Activated CD4-positive, alpha-beta T cell treated with anti-CD3 and anti-CD28 coated beads for 24 hours (primary cell): ENCODE measurements at places on chromosomes 12 and 14.
A peak's percentile ranks its signal among the peaks of the same experiment; 100 is the strongest.

DNA sequence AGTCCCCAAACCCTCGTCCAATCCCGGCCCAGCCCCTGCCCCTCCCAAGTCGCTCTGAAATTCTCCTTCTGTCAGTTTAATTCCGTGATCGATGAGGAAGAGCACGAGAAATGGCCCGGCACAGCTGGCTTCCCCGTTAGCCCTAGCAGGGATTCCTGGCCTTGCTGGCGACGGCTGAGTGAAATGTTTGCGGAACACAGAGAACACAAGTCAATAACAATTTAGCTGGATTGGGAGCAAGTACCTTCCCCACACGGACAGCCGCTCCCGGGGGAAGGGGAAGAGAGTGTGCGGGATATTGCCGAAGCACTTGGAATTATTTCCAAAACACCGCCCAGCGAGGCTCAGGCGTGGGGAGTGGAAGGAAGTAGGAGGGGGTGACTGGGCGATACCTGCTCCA is 134.6 kb downstream of the RBM19 start:
- DNase-seq = no peak

- DNase-seq = no peak
Observed at GRCh38 chr14:60622210-60622916, 26.9 kb downstream of the SIX1 start.

GRCh38 chr14:99809360-99809759 is 16.1 kb downstream of the EML1 start:
- no peak for DNase-seq

DNA sequence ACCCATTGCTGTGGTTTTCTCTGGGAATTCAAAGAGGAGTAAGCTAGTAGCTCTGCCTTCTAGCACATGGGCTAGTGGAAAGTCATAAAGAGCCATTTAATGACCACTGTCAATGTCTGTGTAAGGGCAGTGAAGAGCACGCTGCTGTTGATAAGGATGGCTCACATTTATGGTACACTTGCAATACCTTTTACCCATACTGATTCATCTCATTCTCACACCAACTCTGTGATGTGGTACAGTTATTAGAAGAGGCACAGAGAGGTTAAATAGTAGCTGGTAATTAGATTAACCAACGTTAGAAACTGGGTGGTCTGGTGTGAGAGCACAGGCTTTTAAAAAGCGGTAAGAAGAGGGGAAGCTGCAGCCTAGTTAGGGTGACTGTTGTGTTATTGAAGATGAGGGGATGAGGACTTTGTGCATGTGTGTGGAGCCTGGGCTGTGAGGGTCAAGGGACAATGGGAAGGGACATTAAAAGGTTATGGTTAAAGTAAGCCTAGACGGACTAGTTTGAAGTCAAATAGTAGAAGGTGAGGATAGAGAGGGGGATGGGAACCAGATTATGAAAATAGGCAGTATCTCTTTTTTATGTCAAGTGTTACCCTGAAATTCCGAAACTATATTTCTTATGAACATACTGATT is 25.2 kb downstream of the RASSF3 start:
- DNase-seq = no peak

DNA sequence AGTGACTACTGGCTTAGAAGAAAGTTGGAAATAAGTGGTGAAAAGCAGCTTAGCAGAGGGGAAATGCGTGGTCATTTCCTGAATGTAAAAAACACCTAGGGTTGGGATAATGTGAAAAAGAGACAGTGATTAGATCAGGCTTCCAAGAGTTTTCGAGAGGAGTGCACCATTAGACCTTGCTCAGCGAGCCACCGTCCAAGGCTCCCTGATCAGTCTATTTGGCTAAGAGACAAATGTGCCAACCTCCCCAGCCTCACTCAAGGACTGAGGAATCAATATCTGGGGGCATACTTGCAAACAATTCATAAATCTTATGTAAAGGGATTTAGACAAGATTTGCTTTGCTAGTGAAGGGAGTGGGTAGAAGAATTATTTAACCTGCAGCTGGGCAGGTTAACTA is 594.5 kb downstream of the NRXN3 start:
- DNase-seq = no peak

DNA sequence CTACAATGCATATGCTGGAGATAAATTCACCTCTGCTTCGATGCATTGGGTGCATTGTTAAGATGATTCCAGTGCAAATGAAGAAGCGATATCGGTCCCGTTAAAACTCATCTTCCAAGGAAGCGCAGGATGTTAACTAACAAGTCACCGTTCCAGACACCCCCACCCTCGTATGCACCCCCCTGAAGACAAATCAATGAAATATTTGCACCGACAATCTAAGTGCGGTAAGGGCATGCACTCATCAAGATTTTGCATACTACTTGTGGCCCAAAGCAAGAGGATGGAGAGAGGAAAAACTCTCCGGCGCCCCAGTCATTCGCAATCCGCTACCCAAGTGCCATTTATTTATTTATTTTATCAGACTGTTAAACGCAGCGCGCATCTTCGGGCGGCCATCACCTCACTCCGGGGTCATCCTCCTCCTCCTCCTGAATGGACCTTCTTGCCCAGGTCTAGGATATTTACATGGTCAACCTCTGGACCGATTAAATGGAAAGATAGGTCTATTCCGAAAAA is 1.2 kb downstream of the NOVA1 start:
- no peak for DNase-seq

DNA sequence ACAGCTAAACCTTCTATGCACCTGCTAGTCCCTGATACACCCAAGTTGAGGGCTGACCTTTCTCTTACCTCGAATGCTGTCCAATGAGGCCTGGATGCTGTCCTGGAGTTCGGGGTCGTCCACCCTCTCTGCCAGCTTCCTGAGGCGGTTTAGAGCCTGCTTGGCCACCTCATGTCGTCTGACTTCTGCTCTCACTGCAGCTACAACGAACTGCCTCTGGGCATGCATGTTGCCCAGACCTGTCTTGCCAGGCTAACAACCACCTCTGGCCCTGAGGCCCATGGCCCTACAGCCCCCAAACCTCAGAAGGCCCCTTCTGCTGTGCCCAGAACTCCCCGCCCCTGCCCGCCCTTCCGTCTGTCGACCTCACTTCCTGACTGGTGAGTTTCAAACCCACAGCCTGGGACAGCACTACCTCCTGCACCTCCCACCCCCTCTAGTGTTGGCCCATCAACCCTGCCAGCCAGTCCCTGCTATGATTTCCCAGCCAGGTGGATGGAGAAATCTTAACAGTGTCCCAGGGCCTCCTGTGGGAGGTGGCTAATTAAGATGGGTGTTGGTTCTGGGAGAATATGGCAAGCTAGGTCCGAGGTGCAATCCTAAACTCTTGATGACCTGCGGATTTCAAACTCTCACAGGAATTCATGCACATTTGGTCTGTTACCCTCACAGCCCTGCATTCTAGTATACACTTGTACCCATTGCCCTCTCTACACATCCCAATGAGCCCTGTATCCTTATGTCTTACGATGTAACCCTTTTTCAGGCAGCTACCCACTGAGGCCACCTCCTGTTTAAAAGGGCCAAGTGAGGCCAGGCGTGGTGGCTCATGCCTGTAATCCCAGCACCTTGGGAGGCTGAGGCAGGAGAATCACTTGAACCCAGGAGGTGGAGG is 2.7 kb upstream of the TSPAN31 start:
- DNase-seq = peak; percentile 70

DNA sequence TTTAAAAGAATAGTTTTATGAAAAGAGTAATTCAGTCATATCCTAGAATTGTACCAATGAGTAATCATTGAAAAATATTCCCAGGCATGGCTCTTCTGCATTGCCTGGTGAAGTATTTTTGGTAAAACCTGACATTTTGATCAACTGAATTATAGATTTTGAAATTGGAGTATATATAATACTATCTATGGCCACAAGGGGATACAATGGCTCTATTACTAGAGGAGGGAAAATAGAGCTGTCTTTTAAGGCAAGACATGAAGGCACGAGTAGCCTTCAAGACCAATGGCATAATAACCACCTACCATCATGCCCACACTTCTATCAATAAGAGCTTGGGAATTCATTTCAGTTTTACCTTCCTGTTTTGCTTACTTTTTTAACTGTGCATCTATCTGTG is 1241.4 kb upstream of the TMEM132C start:
- DNase-seq = no peak

- DNase-seq = no peak
Observed at GRCh38 chr12:11777962-11778361, 128.5 kb downstream of the ETV6 start.

- no peak for DNase-seq
Observed at GRCh38 chr12:96152164-96152563, 42.0 kb upstream of the ELK3 start.

- no peak for DNase-seq
Observed at GRCh38 chr14:99350751-99351150, 78.8 kb upstream of the BCL11B start.

- DNase-seq = no peak
Observed at GRCh38 chr12:14668591-14668990, 27.8 kb downstream of the GUCY2C start.

- DNase-seq = no peak
Observed at GRCh38 chr14:91038439-91038838, 22.0 kb downstream of the RPS6KA5 start.

GRCh38 chr12:119176267-119177055 is 2.3 kb upstream of the HSPB8 start:
- DNase-seq = no peak

DNA sequence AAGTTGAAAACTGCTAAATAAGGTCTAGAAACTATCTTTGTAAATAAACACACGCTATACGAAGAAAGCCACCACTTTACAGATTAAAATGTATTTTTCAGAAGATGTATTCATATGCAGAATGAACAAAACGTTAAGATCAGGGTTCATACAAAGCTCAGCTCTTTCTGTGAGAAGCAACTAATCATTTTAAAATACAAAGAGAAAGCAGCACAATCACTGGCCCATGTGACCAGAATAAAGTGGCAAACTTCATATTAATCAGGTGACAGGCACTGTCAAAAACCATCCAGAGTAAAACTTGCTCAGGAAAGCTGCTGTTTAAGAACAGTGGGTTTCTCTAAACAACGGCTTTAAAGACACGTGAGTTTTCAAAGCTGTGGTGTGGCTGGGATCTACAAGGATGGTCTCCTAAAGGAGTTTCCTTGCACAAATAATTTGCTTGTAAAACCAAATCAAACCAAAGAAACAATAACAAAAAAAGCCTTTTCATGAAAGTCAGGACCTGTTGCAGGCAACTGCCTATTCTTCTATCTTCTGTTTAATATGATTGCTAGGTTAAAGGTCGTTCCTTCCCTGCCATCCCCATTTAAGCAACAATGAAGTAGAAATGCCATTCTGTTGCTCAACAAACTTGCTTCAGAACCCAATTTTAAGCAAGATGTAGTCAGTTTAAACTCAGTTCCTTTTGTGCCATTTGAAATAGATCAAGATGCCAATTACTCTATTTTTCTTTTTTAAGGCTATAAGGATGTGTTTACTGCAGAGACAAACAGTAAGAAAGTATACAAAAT is 22.3 kb downstream of the SEL1L start:
- no peak for DNase-seq

DNA sequence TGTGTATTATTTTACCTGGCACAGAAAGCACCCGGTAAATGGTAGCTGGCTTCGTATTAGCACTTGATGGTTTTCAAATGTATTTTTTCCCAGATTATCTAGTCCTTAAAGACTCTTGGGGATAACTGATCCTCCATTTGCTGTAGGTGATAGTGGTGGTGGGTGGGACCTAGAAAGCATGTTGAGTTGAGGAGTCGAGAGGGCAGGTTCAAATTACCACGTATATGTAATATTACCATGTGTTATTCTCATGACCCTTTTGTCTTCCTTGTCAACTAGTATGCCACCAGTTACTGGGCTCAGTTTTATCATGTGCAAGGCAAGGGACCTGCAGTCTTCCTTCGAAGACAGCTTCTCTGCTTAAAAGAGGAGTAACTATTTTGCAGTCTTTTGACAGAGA is 1.8 kb downstream of the GLRX5 start:
- DNase-seq = no peak
